ENCODE measurements at places on chromosomes 4 and X. TPM values are rescaled to one million over a fixed set of nuclear protein-coding genes. Genes with fewer than 3 reads are reported as not detected.

Gene SMIM31
- total RNA-seq = not detected

Gene ODAPH
- total RNA-seq = not detected

Gene C4orf51
- total RNA-seq = not detected

Gene OTC
- total RNA-seq = 0.69 TPM

Gene TRIM75
- total RNA-seq = not detected

Gene NAP1L5
- total RNA-seq = 5.2 TPM

Gene ZDHHC15
- under 0.01 TPM for total RNA-seq
